ENCODE measurements at places on chromosomes 11 and 22. TPM values are rescaled to one million over a fixed set of nuclear protein-coding genes. Genes with fewer than 3 reads are reported as not detected.

DNA sequence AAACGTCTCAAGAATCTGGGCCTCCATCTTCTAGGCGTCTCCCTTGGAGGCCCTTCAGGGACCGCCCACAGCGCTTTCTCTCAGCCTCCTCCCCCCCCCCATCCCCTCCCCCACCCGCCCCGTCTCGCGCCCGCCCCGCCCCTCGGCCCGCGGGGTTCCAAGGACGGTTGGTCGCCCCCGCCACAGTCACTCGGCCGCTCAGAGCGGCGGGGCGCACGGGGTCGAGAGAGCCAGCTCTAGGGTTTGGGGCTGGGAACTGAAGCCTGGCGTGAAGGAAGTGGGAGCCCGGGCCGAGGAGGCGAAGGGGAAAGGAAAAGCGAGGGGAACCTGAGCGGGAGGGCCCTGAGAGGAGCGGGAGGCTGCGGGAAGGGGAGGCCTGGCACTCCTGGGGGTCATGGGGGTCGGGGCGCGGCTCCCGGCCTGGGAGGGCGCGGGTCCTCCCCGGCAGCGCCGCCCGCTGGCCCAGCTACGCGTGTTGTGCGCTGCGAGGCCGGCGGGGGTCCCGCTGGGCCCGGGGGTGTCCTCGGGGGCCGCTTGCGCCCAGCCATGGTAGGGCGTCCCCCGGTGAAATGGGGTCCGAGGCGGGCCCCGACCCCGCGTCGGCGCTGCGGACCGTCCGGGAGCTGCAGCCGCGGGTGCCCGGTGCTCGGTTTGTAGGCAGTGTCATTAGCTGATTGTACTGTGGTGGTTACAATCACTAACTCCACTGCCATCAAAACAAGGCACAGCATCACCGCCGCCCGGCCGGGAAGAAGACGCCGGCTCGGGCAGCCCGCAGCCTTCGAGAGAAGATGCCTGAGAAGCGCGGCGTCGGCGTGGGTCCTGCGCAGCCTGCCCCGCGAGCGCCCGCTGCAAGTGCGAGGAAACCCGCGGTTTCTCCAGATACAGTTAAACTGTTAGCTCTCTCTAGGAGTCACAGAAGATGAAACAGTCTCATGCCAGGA is at the start of gene BTG4:
Gene BTG4, minus strand, starts transcription at position 91 of the 944 bp plus-strand sequence. CDS start 13,610 bp downstream, outside the sequence.
- DNase-seq = peak; percentile 8

GRCh38 chr22:47069270-47069669 is 306.8 kb downstream of the TBC1D22A start:
- DNase-seq = peak; percentile 1

DNA sequence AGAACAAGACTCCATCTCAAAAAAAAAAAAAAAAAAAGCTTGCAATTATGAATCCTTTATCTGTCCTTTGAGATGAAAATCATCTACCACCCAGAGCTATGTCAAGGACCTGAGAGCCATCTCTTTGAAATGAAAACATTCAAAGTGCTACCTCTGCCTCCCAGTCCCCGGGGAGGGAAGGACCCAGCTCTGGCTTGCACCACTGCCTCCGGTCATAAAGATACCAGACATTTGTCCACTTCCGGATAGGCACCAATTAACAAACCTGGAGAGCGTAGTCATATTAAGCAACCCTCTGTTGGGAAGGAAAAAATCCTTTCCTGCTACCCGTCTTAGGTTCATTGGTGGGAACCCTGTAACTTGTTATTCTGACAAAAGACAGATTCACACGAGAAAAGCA is 98.6 kb downstream of the ARHGAP8 start:
- DNase-seq = no peak

The C11orf91 gene
- total RNA-seq = not detected

The BARX2 gene
- 1.00 TPM for total RNA-seq

The P2RX3 gene
- total RNA-seq = not detected

The NAALAD2 gene
- total RNA-seq = 0.55 TPM

The SLC15A3 gene
- 18.9 TPM for total RNA-seq

GRCh38 chr11:44681698-44682097 is 45.1 kb upstream of the TSPAN18 start:
- no peak for DNase-seq

The SCGB2A2 gene
- not detected for total RNA-seq

The RCOR2 gene
- 0.82 TPM for total RNA-seq

- no peak for DNase-seq
These were observed 23.8 kb downstream of the FLRT1 start for GRCh38 chr11:64059339-64060140.

DNA sequence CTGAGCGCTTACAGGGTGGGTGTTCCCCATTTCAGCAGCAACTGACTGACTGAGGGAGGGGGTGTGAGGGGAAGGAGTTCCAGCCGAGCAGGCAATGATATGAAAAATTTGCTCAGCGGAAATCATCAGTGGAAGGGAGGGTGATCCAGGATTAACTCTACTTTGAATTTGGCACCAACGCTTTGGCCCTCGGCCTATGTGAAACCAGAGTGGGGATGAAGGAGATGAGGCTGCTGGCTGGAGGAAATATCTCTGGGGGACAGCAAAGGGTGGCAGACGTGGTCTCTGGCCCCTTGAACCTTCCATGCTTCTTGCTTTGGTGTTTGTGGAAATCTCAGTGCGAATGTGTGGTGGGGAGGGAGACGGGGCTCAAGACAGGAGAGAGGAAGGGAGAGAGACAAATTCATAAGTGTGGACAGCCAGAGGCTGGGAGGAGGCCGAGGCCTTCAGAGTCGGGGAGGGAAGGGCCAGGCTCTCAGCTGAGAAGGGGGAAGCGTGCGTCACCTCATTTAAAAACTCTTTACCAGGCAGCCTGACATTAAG is 83.6 kb downstream of the FDX1 start:
- no peak for DNase-seq

DNA sequence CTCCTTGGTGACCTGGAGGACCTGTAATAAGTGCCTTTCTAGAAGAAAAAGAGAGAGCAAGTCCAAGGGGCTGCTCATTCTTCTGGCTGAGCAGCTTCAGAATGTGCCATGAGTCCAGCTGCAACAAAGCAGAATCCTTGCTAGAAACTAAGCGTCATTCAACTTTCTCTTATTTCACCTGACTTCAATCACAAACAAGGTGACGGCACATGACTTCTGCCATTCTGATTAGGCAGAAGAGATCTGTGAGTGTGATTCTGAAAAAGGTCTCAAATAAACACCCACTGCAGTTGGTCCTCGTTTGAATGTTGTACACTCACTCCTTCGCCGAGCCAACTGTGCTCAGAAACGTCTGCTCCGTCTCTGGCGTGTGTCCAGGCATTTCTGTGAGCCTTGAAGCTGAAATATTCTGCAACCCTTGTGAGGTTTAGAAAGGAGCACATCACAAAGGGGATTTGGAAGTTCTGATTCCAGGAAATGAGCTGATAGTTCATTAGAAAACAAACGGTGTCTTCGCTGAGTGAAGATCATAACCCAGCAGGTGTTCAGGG is 623.8 kb upstream of the KIRREL3 start:
- no peak for DNase-seq

The PPP1R14B gene
- total RNA-seq = 74.0 TPM

The LUZP2 gene
- total RNA-seq = 2.4 TPM

GRCh38 chr22:30245181-30245984 is 1.2 kb downstream of the LIF start:
- DNase-seq = peak; percentile 56

The TRIM29 gene
- total RNA-seq = 4.4 TPM

The UBQLN3 gene
- total RNA-seq = 0.64 TPM

GRCh38 chr11:116180806-116181600 is 591.8 kb downstream of the BUD13 start:
- DNase-seq = no peak

The LMNTD2 gene
- total RNA-seq = 16.3 TPM

DNA sequence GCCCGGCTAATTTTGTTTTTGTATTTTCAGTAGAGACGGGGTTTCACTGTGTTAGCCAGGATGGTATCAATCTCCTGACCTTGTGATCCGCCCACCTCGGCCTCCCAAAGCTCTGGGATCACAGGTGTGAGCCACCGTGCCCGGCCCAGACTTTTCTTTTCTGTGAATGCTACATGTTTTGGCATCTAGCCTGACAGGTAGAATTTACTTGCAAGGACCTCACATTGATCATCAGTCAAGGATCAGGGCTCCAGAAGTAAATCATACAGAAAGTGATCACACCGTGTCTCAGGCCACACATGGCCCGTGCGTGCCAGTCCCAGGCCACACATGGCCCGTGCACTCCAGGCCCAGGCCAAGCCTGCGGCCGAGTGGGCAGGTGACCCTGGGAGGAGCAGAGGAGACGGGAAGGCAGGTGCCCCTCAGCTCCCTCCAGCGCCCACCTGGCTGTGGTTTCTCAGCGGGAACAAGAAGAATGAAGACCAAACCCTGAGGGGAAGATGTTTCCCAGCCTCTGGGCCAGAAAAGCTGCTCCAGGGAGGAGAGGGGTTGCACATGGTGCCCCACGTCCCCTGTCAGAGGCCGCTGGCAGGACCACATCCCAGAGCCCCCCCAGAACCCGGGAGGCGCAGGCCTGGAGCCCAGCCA is 76.2 kb downstream of the BRD1 start:
- no peak for DNase-seq

DNA sequence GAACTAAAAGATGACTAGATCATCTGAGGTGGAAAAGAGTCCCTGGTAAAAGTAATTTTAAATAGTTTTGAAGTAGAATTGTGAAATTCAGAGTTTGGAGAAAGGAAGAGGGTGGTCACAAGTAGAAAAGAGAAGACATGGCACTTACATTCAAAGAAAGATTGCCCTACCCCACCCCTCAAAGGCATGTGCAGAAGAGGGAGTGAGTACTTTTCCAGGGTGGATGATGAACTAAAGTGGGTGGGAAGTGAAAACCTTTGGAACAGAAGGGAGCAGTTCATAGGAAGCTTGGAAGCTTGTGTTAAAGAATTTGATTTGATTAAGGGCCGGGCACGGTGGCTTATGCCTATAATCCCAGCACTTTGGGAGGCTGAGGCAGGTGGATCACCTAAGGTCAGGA is 23.6 kb downstream of the SREBF2 start:
- peak; percentile 30 for DNase-seq

- DNase-seq = peak; percentile 14
These were observed 550.7 kb downstream of the INSC start for GRCh38 chr11:15665368-15665871.

The APOL6 gene
- 39.7 TPM for total RNA-seq

DNA sequence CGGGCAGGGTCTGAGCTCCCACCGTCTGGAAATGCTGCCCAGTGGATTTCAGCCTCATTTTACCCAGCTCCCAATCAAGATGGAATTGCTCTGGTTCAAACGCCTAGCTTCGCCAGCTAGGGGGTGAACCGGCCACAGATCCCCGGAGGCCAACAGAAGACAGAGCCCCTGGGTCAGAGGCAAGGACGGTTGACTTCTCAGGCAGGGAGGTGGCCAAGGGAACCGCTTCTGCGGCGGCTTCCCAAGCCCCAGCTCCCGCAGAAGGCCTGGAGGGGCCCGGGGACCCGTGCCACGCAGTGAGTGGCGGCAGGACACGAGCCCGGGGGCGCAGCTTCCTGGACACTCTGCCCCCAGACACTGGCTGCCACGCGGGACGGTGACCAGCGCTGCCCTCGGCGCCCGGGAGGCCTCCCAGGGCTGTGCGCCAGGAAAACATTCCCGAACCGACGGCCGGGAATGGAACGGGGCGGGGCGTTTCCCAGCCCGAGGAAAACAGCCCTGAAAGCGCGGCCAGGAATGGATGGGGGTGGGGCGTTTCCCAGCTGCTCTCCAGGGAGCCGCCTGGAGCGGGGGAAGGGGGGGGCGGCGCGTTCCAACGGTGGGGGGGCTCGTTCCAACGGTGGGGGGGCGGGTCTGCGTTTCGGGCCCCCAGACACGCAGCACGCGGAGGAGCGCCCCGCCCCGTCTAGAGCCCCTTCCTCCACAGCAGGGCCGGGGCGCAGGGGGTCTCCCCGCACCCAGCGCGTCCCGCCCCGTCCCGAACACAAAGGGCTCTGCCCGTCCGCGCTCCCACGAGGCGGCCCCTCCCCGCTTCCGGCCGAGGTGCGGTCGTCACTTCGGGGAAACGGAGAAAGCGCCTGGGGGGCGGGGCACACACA is 13.5 kb upstream of the B4GALNT4 start:
- DNase-seq = peak; percentile 95

GRCh38 chr11:126113515-126113957 is 50.9 kb upstream of the CDON start:
- peak; percentile 90 for DNase-seq

DNA sequence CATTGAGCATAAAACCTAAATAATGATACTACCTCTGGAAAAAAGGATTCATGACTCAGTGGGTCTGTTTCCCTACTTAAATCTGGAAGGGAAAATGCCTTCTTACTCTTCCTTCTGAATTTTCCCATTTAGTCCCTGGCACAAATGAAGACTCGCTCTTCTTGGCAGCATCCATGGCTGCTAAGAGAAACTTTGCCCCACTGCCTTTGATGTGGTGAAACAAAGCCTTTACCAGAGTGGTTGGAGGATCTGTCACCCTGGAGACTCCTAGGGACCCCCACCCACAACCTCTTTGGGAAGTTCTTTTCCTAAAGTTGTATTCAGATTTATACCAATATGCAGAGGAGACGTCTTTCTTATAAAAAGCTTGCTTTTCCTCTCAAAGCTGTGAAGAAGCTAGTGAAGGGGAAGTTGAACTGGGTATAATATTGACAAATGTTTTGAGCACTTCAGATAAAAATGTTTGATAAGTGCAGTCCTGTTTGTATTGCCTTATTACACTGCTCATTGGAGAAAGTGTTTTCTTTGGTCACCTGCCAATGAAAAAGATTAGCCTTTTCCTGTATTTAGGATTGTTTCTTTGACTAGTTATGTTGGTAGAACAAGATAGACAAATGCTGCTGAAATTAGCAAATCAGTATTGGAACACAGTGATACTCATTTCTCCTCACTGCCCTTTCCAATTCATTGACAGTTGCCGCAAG is 77.3 kb downstream of the ARFGAP2 start:
- DNase-seq = no peak

- no peak for DNase-seq
These were observed 27.9 kb downstream of the EIF4ENIF1 start for GRCh38 chr22:31461699-31462098.

The NTM gene
- total RNA-seq = 3.1 TPM

DNA sequence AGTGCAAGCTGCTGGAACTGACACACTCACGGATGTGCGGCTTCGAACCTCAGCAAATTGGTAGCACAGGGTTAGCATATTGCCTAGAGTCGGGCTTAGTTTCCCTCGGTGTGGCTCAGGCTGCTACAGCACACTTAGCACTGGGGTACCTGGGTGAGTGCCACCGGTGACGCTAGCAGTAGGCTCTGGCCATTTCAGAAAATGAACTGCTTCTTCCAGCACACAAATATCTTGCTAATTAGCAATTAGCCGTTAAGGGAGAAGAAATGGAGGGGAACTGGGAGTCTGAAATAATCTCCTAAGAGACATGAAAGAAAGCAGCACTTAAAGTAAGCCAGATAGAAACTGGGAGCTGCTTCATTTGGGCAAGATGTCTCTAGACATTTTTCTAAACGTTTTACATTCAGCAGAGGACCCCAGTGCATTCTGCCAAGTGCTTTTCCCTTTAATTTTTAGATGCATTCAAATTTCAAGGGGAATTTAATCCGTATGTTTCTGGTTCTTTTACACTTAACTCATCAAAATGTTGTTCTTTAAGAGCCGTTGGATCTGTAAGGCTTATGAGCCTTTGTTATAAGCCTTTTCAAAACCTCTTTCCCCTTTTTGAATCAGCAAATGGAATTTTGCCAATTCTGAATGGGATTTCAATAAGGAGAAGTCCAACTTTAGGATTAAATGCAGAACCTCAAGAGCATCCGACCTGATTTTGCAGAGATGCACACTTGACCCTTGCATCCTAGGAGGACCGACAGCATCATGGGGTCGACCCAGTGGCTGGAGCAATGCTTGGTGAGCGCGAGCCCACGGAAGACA is 708.1 kb downstream of the NTM start:
- DNase-seq = no peak
